ENCODE measurements at places on chromosomes 13 and 19.

GRCh38 chr13:25738342-25739196 lies 313.2 kb downstream of the SHISA2 start:
- DNase-seq = no peak

DNA sequence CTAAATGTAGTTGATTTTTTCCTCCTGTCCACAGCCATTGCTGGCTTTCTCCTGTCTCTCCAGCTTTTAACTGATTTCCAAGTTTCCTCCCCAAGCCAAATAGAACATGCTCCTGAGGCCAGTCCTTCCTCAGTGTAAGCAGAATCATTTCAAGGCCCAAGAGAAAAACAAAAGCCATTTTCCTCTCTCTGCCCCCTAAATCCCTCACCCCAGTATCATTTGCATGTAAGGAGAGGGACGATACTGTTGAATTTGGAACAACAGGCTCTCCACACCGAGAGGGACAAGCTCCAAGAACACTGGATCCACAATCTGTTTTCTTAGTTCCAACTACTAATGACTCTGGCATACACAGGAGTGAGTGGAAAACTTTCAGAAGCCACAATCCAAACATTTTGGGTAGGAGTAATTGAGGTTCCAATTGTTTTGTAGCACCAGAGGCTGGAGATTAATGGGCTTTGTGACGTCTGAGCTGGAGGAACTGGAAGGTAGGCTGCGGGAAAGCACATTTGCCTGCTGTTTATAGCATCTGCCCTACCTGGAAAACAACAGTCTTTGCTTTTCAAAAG lies 156.8 kb downstream of the FLT1 start:
- DNase-seq = no peak

DNA sequence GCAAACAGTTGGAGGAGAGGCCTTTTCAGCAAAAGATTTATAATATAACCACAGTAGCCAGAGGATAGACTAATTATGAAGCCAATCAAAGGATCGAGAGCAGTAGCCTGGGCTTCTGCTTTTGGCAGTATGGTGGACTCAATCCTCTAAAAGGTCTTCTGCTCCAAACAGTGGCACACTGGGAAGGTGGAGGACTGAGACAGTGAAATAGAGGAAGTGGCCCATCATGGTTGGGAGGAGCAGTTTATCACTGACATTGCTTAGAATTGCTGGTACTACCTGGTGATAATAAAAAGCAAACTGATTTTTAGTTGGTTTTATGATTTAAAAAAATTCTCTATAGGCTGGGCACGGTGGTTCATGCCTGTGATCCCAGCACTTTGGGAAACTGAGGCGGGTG lies 20.9 kb upstream of the PLAUR start:
- no peak for DNase-seq

DNA sequence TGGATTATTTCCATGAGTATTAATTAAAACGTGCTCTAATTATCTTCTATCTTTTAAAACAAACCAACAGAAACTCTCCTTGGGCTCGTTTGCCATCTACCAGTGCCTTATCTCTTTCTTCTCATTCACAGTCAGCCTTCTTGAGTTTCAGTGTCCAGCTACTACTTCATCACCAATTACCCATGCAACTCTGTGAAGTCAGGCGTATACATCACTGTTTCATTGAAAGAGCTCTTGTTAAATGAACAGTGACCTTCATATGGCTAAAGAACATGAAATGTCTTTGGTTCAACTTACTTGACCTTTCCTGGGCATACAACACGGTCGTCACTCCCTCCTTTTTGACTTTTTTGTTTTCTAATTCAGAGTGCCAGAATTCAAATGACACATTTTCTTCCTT lies 5.2 kb upstream of the IFT88 start:
- DNase-seq = no peak

GRCh38 chr13:107119989-107120881 lies 552.3 kb upstream of the ARGLU1 start:
- no peak for DNase-seq

- DNase-seq = no peak
Observed at GRCh38 chr19:31272583-31273106, 76.6 kb downstream of the TSHZ3 start.

- DNase-seq = no peak
Observed at GRCh38 chr13:112447306-112447705, 71.2 kb downstream of the SPACA7 start.

- no peak for DNase-seq
Observed at GRCh38 chr19:1267477-1268225, 1.5 kb upstream of the CIRBP start.

- no peak for DNase-seq
Observed at GRCh38 chr19:47573071-47574026, at the start of gene ZNF541. ZNF541 (minus strand) TSS chr19:47573148; CDS start chr19:47555856, 17,292 bp downstream.

DNA sequence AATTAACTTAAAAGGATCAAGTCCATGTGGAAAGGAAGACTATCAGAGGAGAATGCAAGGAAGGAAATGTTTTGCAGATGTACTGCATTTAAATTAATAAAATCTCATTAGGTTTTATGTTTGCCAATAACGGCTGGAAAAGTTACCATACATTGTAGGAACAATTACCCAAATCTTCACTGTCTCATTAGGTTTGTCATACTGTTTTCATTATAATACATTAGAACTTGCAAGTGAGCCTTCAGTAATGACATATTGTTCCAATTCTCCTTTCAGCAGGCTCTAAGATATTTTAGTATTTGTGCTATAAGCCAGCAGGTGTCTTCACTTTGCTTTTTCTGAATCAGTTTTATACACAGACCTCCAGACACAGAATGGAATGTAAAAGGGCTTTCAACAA lies 661.6 kb upstream of the KLHL1 start:
- DNase-seq = no peak

GRCh38 chr13:23952796-23953195 lies 55.5 kb upstream of the C1QTNF9B start:
- no peak for DNase-seq

GRCh38 chr19:4554717-4555116 lies 4.8 kb downstream of the SEMA6B start:
- no peak for DNase-seq

DNA sequence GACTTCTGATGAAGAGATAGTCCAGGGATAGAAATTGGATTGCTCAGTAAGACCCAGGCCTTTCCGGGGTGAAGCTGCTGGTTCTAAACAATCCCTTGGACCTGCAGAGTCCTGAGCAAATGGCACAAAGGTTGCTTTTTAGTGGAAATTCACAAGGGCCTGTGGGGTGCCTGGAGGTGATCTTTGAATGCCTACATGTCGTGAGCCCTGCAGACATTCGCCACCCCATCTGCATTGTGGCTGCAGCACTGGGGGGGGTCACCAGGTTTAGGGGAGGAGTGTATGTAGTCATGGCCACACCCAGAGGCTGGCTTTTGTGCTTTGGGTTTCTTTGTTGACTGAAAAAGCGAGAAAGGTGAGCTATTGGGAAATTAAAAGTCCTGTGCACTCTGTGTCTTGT lies 41.4 kb downstream of the SLC7A9 start:
- DNase-seq = no peak

GRCh38 chr19:7562646-7563393 lies 27.3 kb downstream of the PNPLA6 start:
- no peak for DNase-seq

GRCh38 chr13:41361491-41361890 lies 50.4 kb downstream of the NAA16 start:
- no peak for DNase-seq

DNA sequence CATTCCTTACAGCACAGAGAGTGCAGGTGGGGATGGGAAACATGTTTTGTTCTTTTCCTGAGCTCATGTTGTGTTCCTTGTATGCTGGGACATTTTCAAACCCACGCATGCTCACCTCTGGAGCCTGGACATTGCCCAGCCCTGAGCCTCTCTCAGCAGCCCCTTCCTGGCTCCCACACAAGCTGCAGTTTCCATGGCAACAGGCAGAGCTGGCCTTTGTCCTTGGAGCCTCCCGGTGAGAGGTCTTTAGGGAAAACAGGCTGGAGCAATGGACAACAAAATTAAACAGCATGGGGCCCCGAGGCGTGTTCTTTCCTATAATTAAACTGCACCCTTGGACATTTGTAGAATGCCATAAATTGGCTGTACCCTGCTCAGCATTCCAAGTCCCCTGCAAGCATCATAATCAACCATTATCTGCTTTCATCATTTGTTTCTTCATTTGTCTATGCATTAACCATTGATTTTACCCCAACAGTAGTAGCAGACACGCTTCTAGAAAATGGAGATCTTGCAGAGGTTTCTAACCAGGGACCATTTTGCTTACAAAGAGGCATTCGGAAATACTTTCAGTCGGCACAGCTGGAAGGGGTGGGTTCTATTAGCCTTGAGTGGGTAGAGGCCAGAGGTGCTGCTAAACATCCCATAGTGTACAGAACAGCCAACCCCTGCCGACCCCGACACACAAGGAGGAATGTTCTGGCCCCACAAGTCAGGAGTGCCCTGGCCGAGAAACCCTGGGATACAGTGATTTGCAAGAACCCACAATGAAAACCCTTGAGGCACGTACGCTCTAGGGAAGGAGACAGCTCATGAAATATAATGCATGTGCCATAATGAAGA lies 133.4 kb upstream of the PEG3 start:
- no peak for DNase-seq

DNA sequence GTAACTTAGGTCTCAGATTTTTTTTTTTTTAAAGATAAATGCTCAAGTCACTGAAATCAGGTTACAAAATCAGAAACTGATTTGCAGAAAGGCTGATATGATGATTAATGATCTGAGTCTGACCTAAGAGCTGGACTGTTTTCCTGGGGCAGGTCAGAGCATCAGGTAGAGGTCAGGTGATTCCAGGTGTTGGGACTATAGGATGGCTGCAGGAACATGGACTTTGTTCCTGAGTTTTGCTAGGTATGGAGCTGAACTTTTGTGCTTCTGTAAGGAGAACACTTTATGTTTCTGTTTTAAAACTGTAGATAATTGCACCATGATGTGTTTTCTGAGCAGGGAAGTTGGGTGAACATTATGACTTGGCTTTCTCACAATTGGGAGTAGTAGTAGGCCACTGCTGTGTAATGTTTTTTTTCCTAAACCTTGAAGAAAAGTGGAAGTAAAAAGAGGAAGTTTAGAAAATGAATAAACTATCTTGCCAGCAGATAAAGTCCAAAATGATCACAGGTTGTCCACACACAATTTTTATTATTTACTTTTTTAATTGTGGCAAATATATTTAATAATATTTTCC lies 297.2 kb downstream of the DCT start:
- no peak for DNase-seq

- DNase-seq = no peak
Observed at GRCh38 chr19:22807061-22807835, 23.3 kb upstream of the ZNF99 start.

- no peak for DNase-seq
Observed at GRCh38 chr13:27868641-27869435, 51.0 kb upstream of the PDX1 start.

DNA sequence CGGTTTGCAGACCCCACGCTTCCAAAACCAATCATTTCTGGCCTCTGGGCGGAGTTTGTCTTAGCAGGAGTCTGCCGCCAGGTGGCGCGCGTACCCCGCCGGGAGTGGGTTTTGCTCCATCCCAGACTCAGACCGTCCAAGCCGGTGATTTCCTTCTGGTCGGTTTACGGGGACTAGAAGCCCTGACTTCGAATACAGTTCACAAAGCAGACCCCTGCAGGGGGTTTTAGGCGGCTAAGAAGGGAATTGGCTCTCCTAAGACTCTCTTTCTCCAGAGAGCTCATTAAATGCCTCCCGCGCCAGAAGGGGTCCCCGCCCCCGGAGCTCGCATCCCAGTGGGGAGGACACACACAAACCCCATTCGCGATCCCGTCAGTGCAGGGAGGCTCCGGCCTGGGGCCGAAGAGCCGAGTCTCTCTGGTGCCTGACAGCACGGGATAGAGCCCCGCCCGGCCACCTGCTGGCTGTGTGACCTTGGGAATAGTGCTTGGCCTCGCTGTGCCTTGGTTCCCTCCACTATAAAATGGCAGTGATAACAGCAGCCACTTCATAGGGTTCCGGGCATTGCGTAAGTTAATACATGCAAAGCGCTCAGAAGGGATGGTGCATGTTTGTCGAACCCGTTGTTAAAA lies 8.6 kb upstream of the NUP62 start:
- no peak for DNase-seq

- no peak for DNase-seq
Observed at GRCh38 chr19:507286-508203, at the start of gene TPGS1. TPGS1 (plus strand) TSS chr19:507497; CDS start chr19:507507, 10 bp downstream.

- no peak for DNase-seq
Observed at GRCh38 chr13:91123456-91124127, 223.9 kb upstream of the MIR17HG start.

DNA sequence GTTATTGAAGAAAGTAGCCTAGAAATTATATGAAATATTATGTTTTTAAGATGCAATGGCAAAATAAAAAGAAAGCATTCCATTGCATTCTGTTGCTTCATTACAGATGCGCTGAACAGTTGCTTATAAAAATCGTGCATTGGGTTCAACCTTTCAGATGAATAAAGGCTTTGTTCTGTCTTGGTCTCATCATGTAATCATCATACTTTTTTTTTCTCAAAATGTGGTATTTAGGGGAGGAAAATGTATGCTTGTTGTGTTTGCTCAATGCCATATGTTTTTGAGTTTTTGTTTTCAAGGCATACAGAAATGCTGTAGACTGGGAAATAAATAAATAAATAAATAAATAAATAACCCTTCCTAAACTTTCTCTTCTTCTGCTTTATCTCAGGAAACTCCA lies 1.1 kb upstream of the MBNL2 start:
- DNase-seq = no peak
